Renal cortical epithelial cell (primary cell): ENCODE measurements at places on chromosomes 5 and 9. TPM values are rescaled to one million over a fixed set of nuclear protein-coding genes. Genes with fewer than 3 reads are reported as not detected.
A peak's percentile ranks its signal among the peaks of the same experiment; 100 is the strongest.

Gene FOXD1
- total RNA-seq, result 7.3 and 9.6 TPM in 2 replicates

Gene FOXI1
- total RNA-seq, result not detected in 2 replicates

Gene NR5A1
- total RNA-seq, result not detected in 2 replicates

GRCh38 chr9:86353655-86354010 lies 577 bp downstream of the TUT7 start:
- peak; percentile 31 for DNase-seq

DNA sequence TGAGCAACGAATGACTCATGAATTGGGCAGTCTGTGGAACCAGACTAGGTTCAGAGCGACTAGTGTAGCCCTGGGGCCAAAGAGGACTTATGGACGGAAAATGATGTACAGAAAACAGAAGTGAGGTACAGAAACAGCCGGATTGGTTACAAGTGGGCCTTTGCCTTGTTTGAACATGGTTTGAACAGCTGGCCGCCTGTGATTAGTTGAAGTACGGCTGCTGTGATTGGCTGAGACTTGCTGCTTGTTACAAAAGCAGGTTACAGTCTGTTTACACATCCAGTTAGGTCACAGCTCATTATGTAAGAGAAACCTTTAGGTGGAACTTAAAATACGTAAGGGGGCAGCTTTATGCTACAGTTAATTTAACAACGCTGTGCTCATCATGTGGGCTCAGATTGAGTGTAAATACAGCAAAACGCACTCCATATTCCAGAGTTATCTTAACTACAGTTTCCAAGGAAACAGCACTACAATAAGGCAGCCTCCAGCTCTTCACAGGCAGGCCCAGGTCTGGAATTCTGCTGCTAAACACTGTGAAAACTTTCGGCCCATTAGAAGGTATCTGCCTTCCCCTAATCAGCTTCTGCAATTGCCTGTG lies 6.5 kb downstream of the AMACR start:
- DNase-seq, result peak; percentile 91

DNA sequence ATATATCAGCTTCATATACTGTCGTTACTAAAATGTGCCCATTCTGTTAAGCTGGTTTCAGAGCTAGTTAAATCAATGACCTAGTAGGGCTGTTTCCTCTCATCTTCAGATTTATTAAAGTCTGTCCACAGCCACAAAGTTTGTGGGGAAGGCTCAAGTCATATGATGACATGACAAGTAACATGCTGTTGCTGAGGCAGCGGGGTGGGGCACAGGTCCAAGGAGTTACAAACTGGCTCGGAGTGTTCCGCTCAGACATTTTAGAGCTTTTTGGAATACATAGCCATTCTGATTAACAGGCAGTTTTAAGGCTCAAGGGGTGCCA lies 2.7 kb upstream of the ANP32B start:
- no peak for DNase-seq

- DNase-seq, result peak; percentile 98
These were observed 18.2 kb upstream of the DCP2 start for GRCh38 chr5:112958093-112959088.

GRCh38 chr5:38968665-38969064 lies 105.5 kb downstream of the RICTOR start:
- DNase-seq, result no peak

GRCh38 chr5:98128846-98129245 lies 644.6 kb upstream of the RGMB start:
- DNase-seq, result no peak

DNA sequence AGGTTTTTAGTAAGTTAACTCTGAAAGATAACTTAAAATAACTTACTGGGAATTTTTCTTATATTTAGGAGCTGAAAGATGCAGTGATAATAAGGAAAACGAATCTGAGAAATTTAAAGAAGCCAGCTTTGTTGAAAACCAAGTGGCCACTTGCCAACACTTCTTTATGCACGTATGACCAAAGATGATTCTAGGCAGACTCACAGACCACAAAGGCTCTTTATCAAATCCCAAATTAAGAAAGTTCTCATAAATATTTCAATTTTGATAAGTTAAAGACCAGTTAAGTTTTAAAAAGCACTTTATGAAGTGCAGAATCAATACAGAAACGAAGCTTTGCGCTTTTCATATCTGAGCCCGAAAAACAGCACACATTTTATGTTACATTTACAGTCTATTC lies 1.5 kb downstream of the AFF4 start:
- DNase-seq, result peak; percentile 40

DNA sequence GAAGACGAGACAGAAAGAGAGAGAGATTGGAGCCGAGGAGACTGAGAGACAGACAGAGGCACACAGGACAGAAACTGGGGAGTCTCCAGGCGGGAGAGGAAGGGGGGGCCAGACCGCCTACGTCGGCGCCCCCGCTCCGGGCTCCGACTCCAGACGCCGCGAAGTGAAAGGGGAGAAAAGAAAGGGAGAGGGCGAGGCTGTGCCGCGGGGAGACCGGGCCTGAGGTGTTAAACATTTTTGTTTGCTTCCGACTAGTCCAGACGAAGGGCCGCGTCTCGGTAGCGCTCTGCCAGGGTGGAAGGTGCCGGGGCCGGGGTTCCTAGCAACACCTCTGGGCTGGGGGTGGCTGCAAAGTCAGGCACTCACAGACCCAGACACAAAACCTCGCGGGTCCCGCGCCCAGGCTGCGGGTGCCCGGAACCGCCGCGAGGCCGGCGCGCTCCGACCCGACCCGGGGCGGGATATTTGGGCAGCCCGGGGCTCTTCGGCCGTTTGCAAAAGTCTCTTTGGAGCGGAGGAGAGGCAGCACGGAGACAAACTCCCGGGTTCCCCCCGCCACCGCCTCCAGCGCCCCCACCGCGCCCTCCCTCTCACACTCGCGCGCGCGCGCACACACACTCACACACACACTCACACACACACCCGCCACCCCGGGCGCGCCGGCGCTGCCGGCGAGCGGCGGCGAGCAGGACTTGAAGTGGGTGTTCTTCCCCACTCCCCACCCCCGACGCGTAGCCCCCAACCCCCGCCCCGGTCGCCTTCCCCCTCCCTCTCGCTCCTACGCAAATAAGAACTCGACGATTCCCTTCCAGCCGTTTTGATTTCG lies 626 bp upstream of the FST start:
- no peak for DNase-seq
